ENCODE measurements at places on chromosomes 12 and 14.

GRCh38 chr14:101762530-101763101 is 1.1 kb downstream of the PPP2R5C start:
- DNase-seq, result no peak

- DNase-seq, result no peak
Observed at GRCh38 chr12:57149245-57149900, 2.0 kb upstream of the LRP1-AS start.

DNA sequence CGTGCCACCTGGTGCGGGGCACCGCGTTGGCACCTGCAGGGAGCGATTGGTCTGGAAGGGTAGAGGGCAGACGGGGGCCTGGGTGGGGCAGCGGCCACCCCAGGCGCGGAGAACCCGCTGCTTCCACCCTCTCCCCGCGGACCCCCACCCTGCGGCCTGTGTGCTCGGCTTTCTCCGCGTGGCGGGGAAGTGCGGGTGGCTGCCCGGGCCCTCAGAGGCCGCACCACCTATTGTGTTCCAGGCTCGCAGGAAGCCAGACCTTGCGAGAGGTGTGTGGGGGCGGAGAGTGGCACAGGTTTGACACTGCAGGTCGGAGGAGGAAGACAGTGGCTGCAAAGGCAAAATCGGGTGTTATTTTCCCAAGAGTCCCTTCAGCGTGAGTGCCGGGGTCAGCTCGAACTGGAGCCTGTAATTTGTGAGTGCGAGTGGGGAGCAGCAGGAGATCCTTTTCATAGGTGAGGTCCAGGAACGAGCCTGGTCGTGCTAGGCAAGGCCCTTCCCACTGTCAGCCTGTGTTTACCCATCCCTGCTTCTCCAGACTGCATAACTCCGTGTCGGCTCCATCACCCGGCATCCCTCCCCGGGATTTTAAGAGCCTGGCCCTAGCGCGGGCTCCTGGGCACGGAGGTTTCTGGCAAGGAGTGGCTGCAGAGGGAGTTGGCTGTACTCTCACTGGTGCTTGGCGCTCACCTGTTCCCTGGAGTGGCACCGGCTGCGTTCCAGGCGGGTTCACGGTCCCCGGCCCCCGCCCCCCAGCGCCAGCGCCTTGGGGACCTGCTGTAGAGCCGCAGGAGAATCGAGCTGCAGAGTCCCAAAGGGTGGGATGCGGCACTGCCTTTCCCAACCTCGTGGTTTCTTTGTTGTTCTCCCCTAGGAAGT is 935 bp downstream of the TBC1D30 start:
- DNase-seq, result peak; percentile 66

- no peak for DNase-seq
Observed at GRCh38 chr14:95635051-95635450, 51.2 kb upstream of the TCL1B start.

DNA sequence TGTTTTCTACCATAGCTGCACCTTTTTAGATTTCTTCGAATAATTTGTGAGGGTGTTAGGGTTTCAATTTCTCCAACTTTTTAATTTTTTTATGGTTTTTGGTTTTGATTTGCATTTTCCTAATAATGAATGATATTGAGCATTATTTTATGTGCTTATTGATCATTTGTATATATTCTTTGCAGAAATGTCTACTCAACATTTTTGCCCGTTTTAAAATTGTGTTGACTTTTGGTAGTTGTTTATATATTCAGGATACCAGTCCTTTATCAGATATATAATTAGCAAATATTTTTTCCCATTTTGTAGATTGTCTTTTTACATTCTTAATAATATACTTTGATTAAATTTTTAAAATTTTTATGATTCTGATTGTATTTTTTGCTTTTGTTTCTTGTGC is 306.7 kb downstream of the LRFN5 start:
- DNase-seq, result no peak

GRCh38 chr12:58922849-58923248 is 2.5 kb upstream of the LRIG3 start:
- DNase-seq, result no peak

GRCh38 chr14:65729566-65729965 is 317.0 kb downstream of the FUT8 start:
- DNase-seq, result no peak

DNA sequence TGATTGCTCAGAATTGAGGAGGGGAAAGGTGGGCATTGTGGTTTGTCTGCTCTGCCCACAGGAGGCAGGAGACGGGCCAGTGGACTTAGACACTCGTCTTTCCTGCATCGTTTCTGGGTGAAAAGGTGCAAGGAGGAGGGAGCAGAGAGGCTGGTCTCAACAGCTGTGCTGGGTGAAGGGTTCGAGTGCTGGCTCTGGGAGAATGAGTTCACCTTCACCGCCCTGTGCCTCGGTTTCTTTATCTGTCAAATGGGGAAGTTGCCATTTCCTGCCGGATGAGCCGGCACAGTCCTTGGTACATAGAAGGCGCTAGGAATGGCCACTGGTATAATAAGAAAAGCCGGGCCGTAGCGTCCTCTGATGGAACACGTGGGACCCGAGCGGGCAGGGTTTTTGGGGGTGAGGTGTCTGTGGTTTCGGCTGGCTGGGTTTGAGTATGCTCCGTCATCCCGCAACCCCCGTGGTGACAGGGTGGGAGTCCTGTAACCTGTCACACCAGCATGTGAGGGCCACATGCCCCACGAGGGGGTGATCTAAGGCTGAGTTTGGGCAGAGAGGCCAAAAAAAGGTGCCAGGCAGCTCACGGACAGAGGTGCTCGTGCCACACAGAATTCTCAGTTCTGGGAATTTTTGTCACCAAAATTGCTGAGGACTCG is 7.3 kb downstream of the BCL7A start:
- DNase-seq, result peak; percentile 86

DNA sequence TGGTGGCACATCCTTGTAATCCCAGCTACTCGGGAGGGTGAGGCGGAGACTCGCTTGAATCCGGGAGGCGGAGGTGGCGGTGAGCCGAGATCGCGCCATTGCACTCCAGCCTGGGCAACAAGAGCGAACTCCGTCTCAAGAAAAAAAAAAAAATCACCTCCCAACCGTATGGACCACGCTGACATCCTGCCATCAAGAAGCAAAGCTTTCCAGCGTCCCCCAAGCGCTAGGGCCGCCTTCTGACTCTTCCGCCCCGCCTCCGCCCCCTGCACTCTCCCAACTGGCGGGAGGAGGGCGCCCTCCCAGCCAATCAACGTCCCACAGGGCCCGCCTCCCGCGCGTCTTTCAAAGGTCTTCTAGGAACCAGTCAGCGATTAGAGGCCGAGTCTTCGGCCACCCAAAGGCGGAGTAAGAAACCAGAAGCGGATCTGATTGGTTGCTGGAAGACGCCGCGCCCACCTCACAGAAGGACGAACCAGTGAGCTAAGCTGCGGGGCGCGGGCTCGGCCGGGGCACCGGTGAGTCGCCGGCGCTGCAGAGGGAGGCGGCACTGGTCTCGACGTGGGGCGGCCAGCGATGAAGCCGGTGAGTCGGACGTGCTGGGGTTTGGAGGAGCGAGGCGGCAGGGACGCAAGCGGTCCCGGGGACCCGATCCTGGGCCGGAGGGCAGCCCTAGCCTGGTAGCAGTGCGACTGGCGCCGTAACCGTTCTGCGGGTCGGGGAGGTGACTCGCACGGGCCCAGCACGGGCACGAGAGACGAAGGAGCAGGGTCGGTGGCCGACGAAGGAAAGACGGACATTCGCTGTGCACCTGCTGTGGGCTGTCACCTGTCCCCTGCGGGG is at the start of gene CDKN3:
Gene CDKN3, plus strand, starts transcription at position 515 of the 843 bp plus-strand sequence. Its CDS starts 62 bp downstream, at position 577.
- DNase-seq, result peak; percentile 100

Data from Karpas-422 (cell line).